ENCODE measurements at places on chromosomes 1 and 21. TPM values are rescaled to one million over a fixed set of nuclear protein-coding genes. Genes with fewer than 3 reads are reported as not detected.

- H3K27ac ChIP-seq = peak overlapping the region; percentile 96
- DNase-seq = no peak
- peaks cover 94% of the 10 kb centered on the region for H3K4me1 ChIP-seq
- H3K36me3 ChIP-seq = no peaks in the 10 kb centered on the region
- H3K4me3 ChIP-seq = peak overlapping the region; percentile 9
These were observed 30.2 kb upstream of the KCNA2 start for GRCh38 chr1:110636149-110636935.

Gene SETD4
- 11.7 TPM for total RNA-seq

DNA sequence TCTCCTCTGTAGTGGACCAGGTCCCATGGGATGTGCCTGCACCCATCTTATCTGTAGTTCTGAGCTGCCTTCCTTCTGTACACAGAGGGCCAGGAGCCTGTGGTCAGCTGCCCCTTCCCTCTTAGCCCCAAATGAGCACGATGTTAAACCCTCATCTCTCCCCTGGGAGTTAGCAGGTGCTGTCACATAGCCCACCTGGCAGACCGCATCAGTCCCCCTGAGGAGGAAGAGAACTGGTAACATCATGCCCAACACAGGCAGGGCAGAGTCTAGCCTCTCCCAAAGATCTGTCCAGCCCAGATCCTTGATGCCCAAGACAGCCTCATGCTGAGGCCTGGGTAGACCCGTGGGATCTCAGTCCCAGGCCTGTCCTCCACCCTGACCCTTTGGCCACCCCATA lies 4.7 kb downstream of the TIE1 start:
- no peak for DNase-seq
- no peak overlapping the region for H3K27ac ChIP-seq
- no peaks in the 10 kb centered on the region for H3K27me3 ChIP-seq
- no peaks in the 10 kb centered on the region for H3K36me3 ChIP-seq
- H3K4me1 ChIP-seq = no peaks in the 10 kb centered on the region

DNA sequence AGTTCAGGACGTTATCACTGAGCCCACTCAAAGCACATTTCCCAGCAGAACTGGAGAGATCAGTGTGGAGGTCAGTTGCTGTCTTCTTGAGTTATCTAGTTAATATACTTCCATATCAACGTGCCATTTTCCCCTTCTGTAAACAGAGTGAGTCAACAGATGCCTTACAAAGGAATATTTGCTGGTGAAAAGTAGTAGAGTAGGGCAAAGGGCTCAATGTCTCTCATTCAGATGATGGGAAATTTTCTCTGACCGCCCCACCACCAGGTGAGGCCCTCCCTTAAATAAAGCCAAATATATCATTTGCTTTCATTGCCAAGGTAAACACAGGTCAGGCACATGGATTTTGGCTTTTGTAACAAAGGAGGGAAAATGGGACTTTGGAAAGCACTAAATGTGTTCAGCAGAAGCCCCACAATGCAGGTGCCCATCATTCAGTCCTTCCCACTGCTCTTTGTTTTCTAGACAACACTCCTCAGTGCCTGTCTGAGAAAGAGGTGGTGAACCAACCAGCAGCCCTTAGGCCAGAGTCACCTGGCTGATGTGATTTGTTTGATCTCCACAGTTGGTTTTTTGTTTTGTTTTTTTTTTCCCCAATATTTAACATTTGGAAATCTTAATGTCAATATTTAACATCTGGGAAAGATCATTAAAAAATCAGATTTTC lies 40.5 kb upstream of the SAMD13 start:
- DNase-seq = no peak
- H3K4me1 ChIP-seq = no peaks in the 10 kb centered on the region
- no peak overlapping the region for H3K27ac ChIP-seq

DNA sequence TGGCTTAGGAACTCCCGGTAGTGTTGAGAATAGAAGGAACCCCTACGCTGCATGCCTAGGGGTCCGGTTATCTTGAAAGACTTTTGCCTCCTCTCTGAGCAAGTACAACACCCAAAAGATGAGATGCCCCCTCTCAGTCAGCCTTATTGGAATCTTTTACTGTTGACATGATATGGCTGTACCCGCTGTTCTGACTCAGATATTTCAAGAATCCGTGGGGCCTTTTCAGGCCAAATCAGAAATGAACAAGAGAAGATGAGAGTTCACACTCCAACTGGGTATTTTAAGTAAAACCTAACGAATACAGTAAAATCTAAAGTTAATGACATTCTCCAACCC lies 164.2 kb downstream of the PPIAL4G start:
- H3K27me3 ChIP-seq = peaks cover 21% of the 10 kb centered on the region
- H3K4me1 ChIP-seq = peaks cover 9% of the 10 kb centered on the region
- no peak overlapping the region for H3K27ac ChIP-seq
- peak overlapping the region; percentile 36 for H3K4me3 ChIP-seq
- H3K36me3 ChIP-seq = no peaks in the 10 kb centered on the region

Gene TEDDM1
- total RNA-seq = not detected

- H3K36me3 ChIP-seq = no peaks in the 10 kb centered on the region
- no peak for DNase-seq
- peaks cover 10% of the 10 kb centered on the region for H3K4me1 ChIP-seq
- H3K4me3 ChIP-seq = no peak overlapping the region
- peaks cover 42% of the 10 kb centered on the region for H3K27me3 ChIP-seq
- no peak overlapping the region for H3K27ac ChIP-seq
These were observed 8.3 kb downstream of the TGFBR3 start for GRCh38 chr1:91877574-91878208.

GRCh38 chr1:47682198-47682597 lies 244.4 kb downstream of the FOXD2 start:
- peaks cover 6% of the 10 kb centered on the region for H3K27me3 ChIP-seq
- H3K4me3 ChIP-seq = no peak overlapping the region
- no peak overlapping the region for H3K27ac ChIP-seq
- no peaks in the 10 kb centered on the region for H3K4me1 ChIP-seq
